CD4-positive, CD25-positive, alpha-beta regulatory T cell (primary cell): ENCODE measurements at places on chromosomes 16 and 17. TPM values are rescaled to one million over a fixed set of nuclear protein-coding genes. Genes with fewer than 3 reads are reported as not detected.

- H3K27me3 ChIP-seq, result no peaks in the 10 kb centered on the region
- peaks cover 15% of the 10 kb centered on the region for H3K4me1 ChIP-seq
- DNase-seq, result no peak
- H3K4me3 ChIP-seq, result no peak overlapping the region
These were observed 15.3 kb upstream of the SEC14L1 start for GRCh38 chr17:77125432-77125901.

- H3K4me3 ChIP-seq, result no peak overlapping the region
- peaks cover 12% of the 10 kb centered on the region for H3K4me1 ChIP-seq
- H3K27ac ChIP-seq, result no peak overlapping the region
- DNase-seq, result no peak
- peaks cover 12% of the 10 kb centered on the region for H3K36me3 ChIP-seq
These were observed 18.8 kb downstream of the CMIP start for GRCh38 chr16:81463296-81463890.

DNA sequence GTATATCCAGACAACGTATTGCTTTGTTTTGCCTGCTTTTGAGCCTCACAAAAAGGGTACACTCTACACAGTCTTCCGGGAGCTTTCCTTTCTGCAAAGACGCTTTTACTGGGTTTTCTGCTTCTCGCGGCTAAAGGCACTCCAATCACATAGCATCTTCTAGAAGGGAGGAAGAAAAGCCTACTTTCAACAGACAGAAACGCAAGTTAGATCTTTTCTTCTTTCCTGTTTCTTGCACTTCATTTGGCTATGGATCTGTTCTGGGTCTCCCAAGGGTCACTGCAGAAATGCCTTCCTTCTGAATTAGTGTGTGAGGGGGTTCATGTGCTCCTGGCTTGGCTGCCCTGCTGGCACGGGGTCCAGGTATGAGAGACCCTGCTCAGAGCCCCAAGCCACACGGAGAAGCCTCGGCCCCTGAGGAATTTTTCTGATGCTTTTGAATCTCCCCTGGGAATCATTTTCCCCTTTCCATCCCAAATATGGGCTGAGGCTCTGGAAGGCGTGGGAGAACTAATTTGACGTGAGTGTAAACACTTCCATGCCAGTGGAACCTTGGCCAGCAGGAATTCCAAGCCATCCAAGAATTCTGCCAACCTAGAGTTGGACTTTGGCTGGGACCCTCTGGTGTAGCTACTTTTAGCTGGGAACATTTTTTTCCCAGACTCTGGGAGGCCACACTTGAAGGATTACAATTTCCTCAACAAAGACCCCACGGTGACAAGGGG lies 49.6 kb upstream of the NKD1 start:
- H3K4me3 ChIP-seq, result no peak overlapping the region
- H3K36me3 ChIP-seq, result no peaks in the 10 kb centered on the region
- no peak overlapping the region for H3K27ac ChIP-seq
- no peaks in the 10 kb centered on the region for H3K27me3 ChIP-seq

DNA sequence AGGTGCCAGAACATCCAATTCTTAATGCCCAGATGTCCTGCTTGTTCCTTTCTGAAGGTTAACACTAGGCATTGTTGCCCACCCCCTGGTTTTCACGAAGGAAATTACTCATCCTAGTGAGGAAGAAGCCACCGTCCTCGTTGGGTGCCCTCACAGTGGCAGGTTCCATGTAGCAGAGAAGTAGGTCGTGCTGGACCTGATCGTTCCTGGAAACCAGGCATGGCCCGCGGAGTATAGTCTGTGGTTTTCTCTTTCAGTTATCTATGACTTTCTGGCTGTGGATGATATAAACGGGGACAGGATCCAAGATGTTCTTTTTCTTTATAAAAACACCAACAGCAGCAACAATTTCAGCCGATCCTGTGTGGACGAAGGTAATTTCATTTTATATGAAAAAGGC lies 16.5 kb downstream of the RGS11 start:
- no peak overlapping the region for H3K27ac ChIP-seq
- no peak overlapping the region for H3K4me3 ChIP-seq
- peaks cover under 1% of the 10 kb centered on the region for H3K4me1 ChIP-seq
- H3K27me3 ChIP-seq, result no peaks in the 10 kb centered on the region
- no peak for DNase-seq
- peaks cover 5% of the 10 kb centered on the region for H3K36me3 ChIP-seq

TEX14 gene
- total RNA-seq, result 1.8 TPM

GRCh38 chr17:47837401-47838039 lies 3.6 kb downstream of the SCRN2 start:
- no peak overlapping the region for H3K4me3 ChIP-seq
- no peak overlapping the region for H3K27ac ChIP-seq
- no peak for DNase-seq
- H3K4me1 ChIP-seq, result peaks cover 30% of the 10 kb centered on the region

- H3K4me3 ChIP-seq, result no peak overlapping the region
- H3K36me3 ChIP-seq, result no peaks in the 10 kb centered on the region
- H3K27ac ChIP-seq, result no peak overlapping the region
- DNase-seq, result no peak
- H3K27me3 ChIP-seq, result peaks cover 8% of the 10 kb centered on the region
These were observed 24.6 kb upstream of the PHB1 start for GRCh38 chr17:49439305-49439672.

QPRT gene
- total RNA-seq, result 2.4 TPM

DNA sequence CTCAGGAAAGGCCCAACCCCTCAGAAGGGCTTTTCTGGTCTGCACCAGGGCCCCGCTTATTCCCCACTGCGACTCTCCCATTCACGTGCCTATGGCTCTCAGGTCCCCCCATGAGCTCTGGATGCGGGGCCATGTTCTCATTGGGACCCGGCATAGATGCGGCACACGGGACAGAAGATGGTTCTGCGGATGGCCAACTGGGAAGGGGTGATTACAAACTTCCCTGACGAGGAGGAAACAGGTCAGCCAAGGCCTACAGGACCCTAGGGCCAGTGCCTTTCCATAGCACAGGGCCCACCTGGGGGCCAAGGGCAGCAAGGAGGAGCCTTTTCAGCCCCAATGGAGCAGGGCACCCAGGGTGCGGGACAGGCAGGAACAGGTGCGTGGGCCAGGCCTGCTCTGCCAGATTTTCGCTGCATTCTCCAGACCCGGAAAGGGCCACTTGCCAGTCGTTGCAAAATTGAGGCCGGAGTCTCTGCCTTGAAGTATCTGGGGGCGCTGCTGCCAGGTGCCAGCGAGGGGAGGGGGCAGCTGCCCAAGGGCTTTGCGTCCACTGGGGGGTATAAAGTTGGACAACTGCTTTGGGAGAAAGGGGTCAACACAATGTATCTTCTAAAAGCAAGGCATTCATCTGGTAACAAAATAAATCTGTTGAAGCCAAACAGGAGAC lies 20.5 kb downstream of the SLC7A5 start:
- no peaks in the 10 kb centered on the region for H3K27me3 ChIP-seq
- no peak for DNase-seq
- peaks cover 10% of the 10 kb centered on the region for H3K36me3 ChIP-seq

GRCh38 chr17:83199500-83200201 lies 120.2 kb downstream of the METRNL start:
- H3K27me3 ChIP-seq, result no peaks in the 10 kb centered on the region
- H3K4me3 ChIP-seq, result peak overlapping the region; percentile 72
- no peaks in the 10 kb centered on the region for H3K36me3 ChIP-seq
- DNase-seq, result peak; percentile 56

DNA sequence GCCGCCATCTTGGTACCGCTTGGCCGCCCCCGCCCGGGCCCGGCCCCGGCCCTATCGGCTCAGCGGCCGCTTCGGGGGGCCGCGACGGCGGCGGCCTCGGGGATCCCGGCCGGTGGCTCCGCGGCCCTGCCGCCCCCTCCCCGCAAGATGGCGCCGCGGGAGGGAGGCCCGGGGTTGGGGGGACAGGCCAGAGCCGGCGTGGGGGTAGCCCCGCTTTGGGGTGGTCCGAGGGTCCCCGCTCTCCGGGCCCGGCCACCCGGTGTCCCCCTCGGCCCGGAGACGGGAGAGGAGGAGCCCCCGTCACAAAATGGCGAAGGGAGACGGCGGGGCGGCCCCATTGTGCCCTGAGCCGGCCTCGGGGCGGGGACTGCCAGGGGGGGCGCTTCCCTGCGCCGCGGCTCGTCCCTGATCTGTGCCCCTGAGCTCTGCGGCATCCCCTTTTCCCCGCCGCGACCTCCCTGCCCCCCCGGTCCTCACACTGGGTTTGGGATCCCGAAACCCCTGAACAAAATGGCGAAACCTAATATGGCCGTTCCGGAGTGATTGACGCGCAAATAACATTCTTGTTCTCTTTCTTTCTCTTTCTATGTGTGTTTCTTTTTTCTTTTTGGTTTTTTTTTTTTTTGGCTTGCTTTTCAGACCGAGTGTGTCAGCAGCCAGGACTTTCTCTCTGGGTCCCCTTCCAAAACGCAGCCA lies 986 bp downstream of the HAPSTR1 start:
- H3K4me1 ChIP-seq, result peaks cover 52% of the 10 kb centered on the region
- H3K27ac ChIP-seq, result peak overlapping the region; percentile 94
- peaks cover 10% of the 10 kb centered on the region for H3K36me3 ChIP-seq
- peak overlapping the region; percentile 94 for H3K4me3 ChIP-seq

DNA sequence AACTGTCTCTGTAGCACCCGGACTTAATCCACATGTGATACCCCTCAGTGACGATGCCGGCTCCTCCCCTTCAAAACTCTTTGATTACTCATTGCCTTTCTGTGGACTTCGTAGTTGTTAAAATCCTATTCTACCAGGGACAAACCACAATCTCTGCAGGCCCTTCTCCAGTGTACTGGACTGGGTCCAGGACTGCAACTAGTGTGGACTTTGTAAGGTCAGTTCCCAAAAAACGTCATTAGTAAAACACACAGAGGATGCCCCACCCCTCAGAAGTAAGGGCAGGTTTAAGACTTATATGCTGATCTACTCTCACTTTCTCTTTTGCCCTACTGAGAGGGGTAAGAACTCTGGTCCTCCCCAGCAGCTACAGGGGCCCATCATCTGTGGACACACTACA lies 10.5 kb upstream of the NUDT7 start:
- H3K4me3 ChIP-seq, result no peak overlapping the region
- H3K36me3 ChIP-seq, result no peaks in the 10 kb centered on the region
- H3K27ac ChIP-seq, result no peak overlapping the region
- H3K4me1 ChIP-seq, result no peaks in the 10 kb centered on the region
- no peak for DNase-seq
- H3K27me3 ChIP-seq, result no peaks in the 10 kb centered on the region

HASPIN gene
- total RNA-seq, result 0.27 TPM

GRCh38 chr17:39360537-39360936 lies 40.9 kb downstream of the FBXL20 start:
- peaks cover 2% of the 10 kb centered on the region for H3K36me3 ChIP-seq
- DNase-seq, result no peak
- no peak overlapping the region for H3K4me3 ChIP-seq
- no peaks in the 10 kb centered on the region for H3K27me3 ChIP-seq
- no peaks in the 10 kb centered on the region for H3K4me1 ChIP-seq
- no peak overlapping the region for H3K27ac ChIP-seq

DNA sequence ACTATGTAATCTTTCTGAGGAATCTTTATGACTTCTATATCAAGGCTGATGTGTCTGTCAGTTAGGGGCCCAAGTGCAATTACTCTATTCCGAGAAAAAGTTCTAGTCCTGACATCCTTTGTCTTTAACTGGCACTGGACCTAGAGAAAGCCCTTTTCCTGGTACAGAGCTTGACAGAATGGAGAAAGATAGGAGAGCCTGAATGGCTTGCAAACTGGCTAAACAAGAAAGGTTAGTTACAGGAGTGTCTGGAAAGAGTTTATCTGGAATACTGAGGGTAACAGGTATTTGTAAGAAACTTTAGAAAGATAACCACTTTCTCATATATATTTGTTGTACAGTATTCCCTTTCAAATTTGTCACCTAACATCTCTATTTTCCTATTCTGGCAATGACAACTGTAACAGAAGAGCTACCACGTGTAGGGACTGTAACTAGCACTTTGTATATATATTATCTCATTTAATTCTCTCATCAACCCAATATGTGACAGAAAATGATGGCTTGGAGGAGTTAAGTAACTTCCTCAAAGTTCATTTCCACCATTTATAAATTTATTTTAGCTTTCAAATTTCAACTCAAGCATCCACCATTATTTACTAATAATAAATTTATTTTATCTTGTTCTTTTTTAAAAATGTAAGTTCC lies 97.4 kb upstream of the C17orf78 start:
- no peak for DNase-seq
- H3K4me1 ChIP-seq, result peaks cover 12% of the 10 kb centered on the region
- no peaks in the 10 kb centered on the region for H3K27me3 ChIP-seq
- no peak overlapping the region for H3K4me3 ChIP-seq
- no peak overlapping the region for H3K27ac ChIP-seq

ANKRD40CL gene
- not detected for total RNA-seq

- H3K36me3 ChIP-seq, result no peaks in the 10 kb centered on the region
- DNase-seq, result no peak
- no peak overlapping the region for H3K4me3 ChIP-seq
- H3K4me1 ChIP-seq, result no peaks in the 10 kb centered on the region
- no peak overlapping the region for H3K27ac ChIP-seq
- no peaks in the 10 kb centered on the region for H3K27me3 ChIP-seq
These were observed 379.8 kb downstream of the CNTNAP4 start for GRCh38 chr16:76656994-76657393.

ATP2A1 gene
- total RNA-seq, result 1.4 TPM

PRAC2 gene
- total RNA-seq, result not detected

GRCh38 chr16:58628845-58629732 lies 537 bp downstream of the CNOT1 start:
- H3K27ac ChIP-seq, result peak overlapping the region; percentile 100
- peaks cover 34% of the 10 kb centered on the region for H3K4me1 ChIP-seq
- peak overlapping the region; percentile 93 for H3K4me3 ChIP-seq
- DNase-seq, result peak; percentile 66

TAT gene
- not detected for total RNA-seq
